Endothelial cell of umbilical vein (primary cell): ENCODE measurements at places on chromosomes 16 and 17. TPM values are rescaled to one million over a fixed set of nuclear protein-coding genes. Genes with fewer than 3 reads are reported as not detected.

The SDR42E1 gene
- 0.05 and 0.08 TPM in 2 replicates for polyA plus RNA-seq

The TSPAN10 gene
- polyA plus RNA-seq, result 1.1 TPM in 2 replicates

The PABPN1L gene
- not detected in 2 replicates for polyA plus RNA-seq

The EME1 gene
- polyA plus RNA-seq, result 4.3 and 5.6 TPM in 2 replicates
